A549 treated with RU486 at 1 μM for 4 hours (cell line): ENCODE measurements at places on chromosomes 11 and 22. TPM values are rescaled to one million over a fixed set of nuclear protein-coding genes. Genes with fewer than 3 reads are reported as not detected.

A4GALT gene
- total RNA-seq = 11.8 to 16.0 TPM (median 14.4 TPM) in 5 replicates

GRAP2 gene
- not detected in 5 replicates for total RNA-seq

IGLL1 gene
- total RNA-seq = not detected in 5 replicates

C11orf87 gene
- 0.02 to 0.03 TPM in 2 of 5 replicates, not detected in the others for total RNA-seq

RASD2 gene
- 0.89 to 1.8 TPM (median 1.1 TPM) in 5 replicates for total RNA-seq

NDUFS8 gene
- 266 to 400 TPM (median 378 TPM) in 5 replicates for total RNA-seq

TIMP3 gene
- 1.5 to 2.7 TPM (median 2.0 TPM) in 5 replicates for total RNA-seq

TIMM10 gene
- total RNA-seq = 160 to 189 TPM (median 170 TPM) in 5 replicates

EIF3L gene
- total RNA-seq = 265 to 330 TPM (median 289 TPM) in 5 replicates
